ENCODE measurements at places on chromosomes 2 and 18.
A peak's percentile ranks its signal among the peaks of the same experiment; 100 is the strongest.

DNA sequence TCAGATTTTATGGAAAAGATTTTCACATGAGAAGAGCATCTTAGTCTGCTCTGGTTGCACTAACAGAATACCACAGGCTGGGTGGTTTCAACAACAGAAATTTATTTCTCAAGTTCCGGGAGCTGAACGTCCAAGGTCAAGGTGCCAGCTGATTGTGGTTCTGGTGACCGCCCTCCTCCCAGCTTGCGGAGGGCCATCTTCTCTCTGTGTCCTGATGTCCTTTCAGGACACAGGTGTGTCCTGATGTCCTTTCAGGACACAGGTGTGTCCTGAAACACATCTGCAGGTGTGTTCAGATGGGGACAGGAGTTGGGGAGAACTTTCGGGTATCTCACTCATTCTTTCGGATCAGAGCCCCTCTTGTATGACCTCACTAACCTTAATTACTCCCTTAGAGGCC is 374.9 kb downstream of the SOX11 start:
- DNase-seq: no peak

GRCh38 chr18:48728204-48728833 is 189.5 kb downstream of the CTIF start:
- no peak for DNase-seq

- no peak for DNase-seq
Observed at GRCh38 chr2:8388781-8389180, 293.1 kb upstream of the ID2 start.

GRCh38 chr2:178891959-178892485 is 84.8 kb upstream of the TTN start:
- DNase-seq: no peak

GRCh38 chr2:172931918-172932520 is 143.6 kb upstream of the MAP3K20 start:
- no peak for DNase-seq

DNA sequence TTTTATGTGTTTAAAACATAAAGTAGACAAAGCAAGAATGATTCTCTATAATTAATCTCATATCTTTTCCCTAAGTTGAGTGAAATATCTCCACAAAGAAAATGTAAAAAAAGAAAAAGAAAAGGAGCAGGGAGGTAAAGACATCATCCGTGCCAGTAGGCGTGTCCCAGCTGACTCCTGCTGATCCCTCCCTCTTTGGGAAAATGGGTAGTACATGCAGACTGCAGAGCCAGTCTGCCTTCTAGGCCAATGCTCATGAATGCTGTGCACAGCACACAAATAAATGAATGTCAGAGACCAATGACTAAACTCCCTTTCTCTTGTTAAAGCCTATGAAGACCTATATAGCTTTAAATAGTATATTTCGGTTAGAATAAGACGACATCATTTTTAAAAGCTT is 64.7 kb downstream of the RAPH1 start:
- DNase-seq: no peak

- no peak for DNase-seq
Observed at GRCh38 chr2:191263050-191263449, 17.8 kb downstream of the MYO1B start.

DNA sequence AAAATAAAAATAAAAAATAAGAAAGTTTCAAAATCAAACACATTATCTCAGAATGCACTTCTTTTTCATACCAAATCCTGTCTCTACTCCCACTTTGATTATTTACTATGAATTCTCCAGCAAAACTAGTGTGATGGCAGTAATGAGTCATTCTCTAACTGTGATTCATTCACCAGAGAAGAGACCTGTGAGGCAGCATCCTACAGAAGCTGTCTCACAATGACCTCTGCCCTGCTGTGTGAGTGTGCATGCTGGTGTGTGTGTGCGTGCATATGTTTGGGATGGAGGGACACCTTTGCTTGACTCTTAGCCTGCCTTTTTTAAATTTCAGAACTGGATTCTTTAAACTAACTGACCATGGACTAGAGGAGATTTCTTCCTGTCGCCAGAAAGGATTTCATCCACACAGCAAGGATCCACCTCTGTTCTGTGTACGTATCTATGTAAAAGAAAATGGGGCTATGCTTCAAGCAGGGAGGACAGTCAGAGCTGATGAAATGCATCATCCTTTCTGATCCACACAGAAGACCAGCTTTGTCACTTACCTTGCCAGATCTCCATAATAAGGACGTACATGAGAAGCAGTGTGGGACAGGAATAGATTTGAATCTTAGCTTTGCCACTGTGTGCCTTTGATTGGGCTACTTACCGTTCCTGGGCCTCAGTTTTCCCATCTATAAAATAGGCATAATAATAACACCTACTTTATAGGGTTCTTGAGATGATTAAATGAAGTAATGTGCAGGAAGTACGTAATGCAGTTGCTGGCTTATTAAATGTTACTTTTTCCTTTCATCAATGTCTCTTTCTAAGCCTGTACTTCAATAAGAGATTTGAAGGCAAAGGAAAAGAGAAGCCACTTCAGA is 31.2 kb downstream of the STAMBP start:
- no peak for DNase-seq

- DNase-seq: no peak
Observed at GRCh38 chr18:9790261-9790660, 82.2 kb downstream of the RAB31 start.

- no peak for DNase-seq
Observed at GRCh38 chr2:239387811-239388210, 13.0 kb downstream of the HDAC4 start.

DNA sequence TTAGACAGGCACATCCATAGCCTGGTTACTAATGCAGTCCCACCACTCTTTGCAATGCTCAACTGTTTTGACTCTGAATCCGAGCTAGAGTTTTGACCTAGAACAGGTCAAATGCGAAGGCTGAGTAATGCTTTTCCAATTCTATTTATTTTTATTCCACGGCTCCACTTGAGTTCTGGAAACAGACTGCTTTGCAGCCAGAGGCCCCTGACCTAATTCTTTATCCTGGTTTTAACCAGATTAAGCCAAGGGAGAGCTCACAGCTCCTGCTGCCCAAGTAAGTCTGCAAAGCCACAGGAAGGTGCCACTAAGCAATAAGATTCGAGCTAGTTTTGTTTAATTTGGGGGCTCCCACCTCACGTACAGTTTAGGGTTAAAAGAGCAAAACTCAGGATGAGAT is 51.4 kb downstream of the MREG start:
- DNase-seq: no peak

DNA sequence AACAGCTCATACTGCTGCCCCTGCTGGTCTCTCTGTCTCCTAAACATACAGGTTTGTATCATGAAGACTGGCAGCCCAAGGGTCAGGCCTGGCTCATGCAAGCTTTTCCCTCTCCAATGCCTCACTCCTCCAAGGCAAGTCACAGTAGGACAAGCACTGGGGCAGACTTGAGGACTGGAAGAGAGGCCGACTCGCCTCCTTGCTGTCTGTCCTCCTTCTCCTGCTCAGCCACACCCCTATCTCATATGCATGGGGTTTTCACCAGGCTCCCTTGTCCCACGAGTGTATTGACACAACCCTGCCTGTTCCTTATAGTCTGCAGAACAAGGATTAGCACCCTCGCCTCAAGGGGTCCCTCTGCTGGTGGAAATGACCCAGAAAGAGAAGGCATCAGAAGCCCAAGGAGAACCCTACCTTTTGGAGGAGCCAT is 223.7 kb downstream of the SOX11 start:
- DNase-seq: peak; percentile 62

- DNase-seq: no peak
Observed at GRCh38 chr2:33453905-33454479, 22.5 kb upstream of the RASGRP3 start.

- no peak for DNase-seq
Observed at GRCh38 chr2:644871-645270, 32.3 kb downstream of the TMEM18 start.

DNA sequence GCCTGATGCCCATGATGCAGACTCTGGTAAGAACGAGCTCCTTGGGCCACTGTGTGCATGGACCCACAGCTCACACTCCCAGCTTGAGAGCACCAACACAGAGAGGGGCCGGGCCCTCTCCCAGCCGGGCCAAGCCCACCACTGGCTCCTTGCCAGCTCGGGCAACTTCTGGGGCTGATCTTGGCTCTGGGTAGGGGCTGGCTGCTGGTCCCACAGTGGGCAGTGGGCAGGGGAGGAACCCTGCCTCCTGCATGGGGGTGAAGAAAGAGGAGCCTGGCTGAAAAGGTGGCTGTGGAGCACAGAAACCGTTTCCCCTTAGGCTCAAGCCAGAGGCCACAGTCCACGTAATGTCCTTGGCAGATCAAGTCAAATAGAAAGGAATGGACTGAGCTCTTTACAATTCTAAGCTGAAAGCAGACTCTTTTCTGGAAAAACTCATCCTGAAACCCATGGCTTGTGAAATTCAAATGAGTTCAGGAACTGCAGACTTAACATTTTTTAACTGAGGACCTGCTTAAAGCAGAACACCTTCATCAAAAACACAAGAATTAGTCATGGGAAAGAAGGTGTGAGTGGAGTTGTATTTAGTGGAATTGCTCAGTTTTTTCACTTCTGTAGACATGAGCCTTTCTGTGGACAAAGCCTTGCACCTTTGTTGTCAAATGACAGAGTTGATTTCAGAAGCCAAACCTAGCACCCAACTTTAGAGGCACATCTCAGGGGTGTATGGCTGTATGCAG is 104.9 kb downstream of the STPG4 start:
- DNase-seq: no peak

GRCh38 chr2:9707008-9707407 is 76.2 kb upstream of the YWHAQ start:
- DNase-seq: no peak

DNA sequence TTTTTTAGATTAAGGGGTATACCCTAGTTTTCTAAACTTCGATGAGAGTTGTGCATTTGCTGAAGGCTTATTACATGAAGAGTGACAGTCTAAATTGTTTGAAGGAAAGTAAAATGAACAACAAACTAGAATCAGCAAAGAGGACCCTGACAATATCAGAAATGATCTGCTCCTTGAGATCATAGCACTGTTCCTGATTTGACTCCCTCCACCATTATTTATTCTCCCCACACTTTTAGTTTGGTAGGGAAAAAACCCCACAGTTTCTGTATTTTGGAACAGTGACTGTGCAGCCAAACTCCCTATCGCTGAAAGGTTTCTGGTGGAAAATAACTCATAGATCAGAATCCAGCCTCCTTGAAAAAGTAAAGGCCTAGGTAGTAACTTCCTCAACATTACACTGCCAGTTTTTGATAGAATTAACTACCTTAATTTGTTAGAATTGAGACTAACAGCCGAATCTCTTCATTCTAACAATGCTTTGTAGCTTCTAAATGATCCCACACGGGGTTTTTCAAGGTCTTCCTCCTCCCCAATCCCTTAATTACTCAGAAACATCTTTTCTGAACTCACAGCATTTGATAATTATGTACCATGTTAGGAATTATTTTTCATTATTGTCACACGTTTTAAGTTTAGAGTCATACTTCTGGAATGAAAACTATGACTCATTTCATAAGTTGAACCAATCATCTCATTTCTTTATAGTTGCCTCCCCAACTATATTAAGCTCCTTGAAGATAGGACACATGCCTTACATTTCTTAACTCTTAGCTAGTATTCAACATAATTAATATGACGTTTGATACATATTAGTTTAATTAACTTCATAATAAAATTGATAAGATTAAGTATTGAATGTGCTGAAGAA is 2.9 kb downstream of the MYL12A start:
- DNase-seq: no peak

DNA sequence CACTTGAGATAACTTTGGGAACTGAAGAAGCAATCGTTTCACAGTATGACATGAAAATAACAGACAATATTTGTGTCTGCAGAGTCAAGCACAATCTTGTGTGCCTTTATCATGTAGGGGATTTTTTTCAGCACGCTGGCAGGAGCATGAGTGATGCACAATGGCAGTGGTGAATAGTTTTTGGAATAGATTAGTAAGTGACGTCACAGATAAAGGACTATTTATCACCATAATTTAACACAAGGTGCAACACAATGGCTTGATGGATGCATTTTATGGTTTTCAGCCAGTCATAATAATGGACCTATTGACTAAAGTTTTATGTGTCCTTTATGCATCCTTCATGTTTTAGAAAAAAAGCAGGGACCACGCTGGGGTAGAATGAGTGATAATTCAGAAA is 559.8 kb upstream of the FANCL start:
- DNase-seq: no peak

GRCh38 chr2:200476836-200477235 is 33.0 kb downstream of the KCTD18 start:
- DNase-seq: no peak

DNA sequence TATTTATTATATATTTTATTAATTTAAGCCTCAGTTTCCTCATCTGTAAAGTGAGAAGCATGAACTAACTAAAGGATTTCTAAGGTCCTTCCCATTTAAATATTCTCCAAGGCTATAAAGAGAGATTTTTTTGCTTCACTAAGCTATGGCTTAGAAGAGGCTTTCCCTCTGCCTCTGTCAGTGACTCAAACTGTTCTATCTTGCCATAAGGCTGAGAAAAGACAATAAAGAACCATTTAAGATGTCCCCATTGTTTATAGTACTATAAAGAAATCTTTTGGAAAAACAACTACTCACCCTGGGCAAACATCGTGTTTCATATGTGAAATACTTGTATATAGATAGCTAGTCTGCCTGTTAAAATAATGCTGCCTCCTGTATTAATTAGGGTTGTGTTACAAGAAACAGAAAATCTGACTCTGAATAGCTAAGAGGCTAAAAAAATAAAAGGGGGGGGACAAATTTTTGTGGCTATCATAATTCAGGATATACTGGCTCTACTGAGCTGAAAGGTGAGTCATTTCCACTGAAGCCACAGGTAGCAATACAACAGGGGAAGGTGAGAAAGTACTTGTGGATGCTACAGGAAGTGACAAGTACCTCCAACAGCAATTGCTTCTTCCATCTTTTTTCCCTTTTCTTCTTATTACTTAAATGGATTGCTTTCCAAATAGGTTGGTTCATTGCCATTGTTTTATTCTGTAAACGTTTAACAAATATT is 25.4 kb downstream of the EPHA4 start:
- peak; percentile 27 for DNase-seq

- DNase-seq: no peak
Observed at GRCh38 chr18:46350598-46351159, 246.5 kb downstream of the HAUS1 start.

- DNase-seq: peak; percentile 61
Observed at GRCh38 chr2:219689676-219690628, 62.5 kb downstream of the SLC4A3 start.

- DNase-seq: no peak
Observed at GRCh38 chr2:143524119-143524553, 394.9 kb downstream of the ARHGAP15 start.

DNA sequence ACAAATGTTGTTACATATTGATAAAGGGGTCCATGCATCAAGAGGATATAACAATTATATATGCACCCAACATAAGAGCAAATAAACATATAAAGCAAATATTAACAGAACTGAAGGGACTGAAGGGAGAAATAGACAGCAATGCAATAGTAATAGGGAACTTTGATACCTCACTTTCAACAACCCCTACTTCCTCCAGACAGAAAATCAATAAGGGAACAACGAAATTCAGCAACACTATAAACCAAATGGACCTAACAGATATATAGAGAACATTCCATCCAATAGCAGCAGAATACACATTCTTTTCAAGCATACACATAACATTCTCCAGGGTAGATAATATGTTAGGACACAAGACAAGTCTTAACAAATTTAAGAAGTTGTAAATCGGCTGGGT is 71.7 kb downstream of the L3MBTL4 start:
- DNase-seq: no peak
